C1 segment of cervical spinal cord (tissue), 14 donors: ENCODE measurements at places on chromosomes 2 and 18.

DNA sequence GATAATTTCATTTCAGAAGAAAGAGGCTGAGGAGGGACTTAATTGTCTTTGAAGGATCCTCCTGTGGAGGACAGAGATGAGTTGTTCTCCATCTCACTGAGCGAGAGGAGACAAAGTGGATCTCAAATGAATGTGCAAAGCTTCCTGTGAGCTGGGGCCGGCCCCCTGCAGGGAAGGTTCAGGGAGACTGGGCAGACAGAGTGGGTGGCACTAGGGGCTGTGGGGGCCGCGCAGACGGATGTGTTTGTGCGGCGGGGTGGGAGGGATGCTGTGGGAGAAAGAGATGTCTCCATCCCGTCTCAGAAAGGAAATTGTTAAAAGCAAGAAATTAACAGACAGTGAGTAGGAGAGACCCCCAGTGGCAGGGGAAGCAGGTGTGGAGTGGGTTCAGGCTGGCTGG, 29.1 kb downstream of the KLHL29 start:
- no peak for DNase-seq

DNA sequence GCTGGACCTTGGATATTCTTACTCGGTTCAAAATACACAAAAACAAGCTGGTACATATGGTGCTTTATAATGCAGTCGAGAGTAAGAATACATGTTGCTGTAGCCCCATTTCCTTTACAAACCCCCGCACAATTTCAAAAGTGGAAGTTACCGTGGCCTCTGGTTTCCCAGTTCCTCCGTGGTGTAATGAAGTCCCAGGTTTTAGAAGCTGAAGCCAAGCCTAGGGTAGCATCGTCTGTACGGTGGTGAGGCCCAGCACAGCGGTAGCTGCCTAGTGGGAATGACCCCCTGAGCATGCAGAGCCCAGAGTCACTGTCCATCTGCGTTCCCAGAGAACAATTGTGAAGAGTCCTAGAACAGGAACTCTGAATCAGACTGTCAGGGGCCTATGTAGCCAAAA, 171.8 kb downstream of the ASXL3 start:
- no peak for DNase-seq

DNA sequence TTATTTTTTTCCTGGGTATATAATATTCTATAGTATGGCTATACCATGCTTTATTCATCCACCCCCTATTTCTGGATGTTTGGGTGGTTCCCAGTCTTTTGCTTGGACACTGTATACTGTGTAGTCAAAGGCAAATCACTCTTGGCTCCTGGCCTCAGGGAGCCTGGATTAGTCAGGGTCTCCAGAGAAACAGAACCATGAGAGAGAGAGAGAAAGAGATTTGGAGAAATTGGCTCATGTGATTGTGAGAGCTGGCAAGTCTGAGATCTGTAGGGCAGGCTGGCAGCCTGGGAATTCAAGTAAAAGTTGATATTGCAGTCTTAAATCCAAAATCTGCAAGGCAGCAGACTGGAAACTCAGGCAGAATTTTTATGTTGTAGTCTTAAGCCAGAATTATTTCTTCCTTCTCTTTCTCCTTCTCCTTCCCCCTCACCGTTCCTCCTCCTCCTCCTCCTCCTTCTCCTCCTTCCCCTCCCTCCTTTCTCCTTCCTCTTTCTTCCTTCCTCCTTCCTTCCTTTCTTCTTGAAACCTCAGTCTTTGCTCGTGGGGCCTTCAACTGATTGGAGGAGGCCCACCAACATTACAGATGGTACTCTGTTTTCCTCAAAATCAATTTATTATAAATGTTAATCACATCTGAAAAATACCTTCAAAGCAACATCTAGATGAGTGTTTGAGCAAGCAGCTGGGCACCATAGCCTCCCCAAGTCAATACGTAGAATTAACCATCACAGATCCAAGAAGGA, 33.0 kb downstream of the CTIF start:
- no peak for DNase-seq

DNA sequence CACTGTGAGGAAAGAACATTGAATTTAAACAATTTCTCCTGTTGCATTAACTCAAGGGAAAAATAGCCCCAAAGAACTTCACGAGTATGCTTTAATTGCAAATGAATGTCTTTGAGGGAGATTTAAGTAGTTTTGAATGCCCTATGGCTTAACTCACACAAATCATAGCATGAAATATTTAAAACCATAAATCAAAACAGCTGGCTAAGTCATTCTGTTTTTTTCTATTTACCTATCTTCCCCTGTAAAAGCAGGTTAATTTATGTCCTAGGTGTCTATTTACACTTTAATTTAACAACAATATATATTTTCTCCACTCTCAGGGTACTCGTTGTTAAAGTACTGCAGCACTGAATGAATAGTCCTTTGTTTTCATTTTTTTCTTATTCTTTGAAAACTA, 118.8 kb upstream of the PIEZO2 start:
- DNase-seq: no peak

- DNase-seq: no peak
Observed at GRCh38 chr18:36089001-36089400, 21.6 kb upstream of the RPRD1A start.

DNA sequence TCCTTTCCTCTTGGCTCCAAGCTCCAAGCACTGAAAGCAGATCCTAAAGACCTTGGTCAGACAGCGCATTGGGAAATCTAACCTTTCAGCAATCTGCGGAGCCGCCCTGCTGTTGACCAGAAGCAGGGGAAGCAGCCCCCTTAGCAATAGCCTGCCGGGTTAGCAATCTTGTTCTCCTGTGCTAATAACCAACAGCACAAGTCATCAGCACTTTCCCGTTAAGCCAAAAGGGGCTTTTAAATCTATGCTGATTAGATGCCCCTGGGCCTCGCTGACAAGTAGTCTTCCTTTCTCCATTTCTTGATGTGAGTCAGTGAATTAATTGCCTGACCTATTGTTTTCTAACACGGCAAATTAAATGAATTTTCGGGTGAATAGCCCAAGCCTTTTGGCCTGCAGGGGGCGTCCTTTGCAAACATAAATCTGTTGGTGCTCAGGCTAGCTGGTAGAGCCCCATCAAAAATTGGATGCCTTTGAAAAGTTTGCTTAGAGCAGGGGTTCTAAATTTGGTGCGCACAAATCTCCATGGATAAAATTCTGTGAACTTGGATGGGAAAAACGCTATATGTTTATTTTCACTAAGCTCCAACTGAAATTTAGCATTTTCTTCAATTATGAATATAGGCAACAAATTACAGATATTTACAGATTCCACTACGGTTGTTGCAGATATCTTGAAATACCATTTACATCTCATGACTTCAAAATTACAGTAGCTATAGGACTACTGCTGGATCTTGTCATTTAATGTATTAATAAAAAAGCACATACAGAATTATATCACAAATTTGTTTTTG, 24.6 kb downstream of the MAIP1 start:
- DNase-seq: peak; percentile 26

- no peak for DNase-seq
Observed at GRCh38 chr18:79252904-79253633, 142.7 kb upstream of the NFATC1 start.

DNA sequence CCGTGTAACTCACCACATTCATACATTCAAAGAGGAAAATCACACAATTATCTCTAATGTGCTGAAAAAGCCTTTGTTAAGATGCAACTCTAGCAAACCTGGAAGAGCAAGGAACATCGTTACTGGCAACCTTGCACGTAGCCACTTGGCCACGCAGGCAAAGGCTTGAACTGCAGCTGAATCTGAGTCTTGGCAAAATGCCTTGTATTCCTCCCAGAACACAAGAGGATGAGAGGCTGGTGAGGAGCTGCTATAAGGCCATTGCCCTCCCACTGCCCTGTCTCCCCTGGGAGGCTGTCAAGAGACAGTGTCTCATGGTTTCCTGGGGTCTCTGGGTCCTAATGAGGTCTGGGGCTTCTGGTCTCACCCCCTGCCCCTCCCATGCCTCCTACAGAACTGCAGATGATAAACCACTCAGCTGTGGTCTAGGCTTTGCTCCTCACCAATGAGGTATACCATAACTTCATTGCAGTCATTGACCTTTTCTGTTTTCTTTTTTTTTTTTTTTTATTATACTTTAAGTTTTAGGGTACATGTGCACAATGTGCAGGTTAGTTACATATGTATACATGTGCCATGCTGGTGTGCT, 141.4 kb downstream of the SPP2 start:
- DNase-seq: no peak

DNA sequence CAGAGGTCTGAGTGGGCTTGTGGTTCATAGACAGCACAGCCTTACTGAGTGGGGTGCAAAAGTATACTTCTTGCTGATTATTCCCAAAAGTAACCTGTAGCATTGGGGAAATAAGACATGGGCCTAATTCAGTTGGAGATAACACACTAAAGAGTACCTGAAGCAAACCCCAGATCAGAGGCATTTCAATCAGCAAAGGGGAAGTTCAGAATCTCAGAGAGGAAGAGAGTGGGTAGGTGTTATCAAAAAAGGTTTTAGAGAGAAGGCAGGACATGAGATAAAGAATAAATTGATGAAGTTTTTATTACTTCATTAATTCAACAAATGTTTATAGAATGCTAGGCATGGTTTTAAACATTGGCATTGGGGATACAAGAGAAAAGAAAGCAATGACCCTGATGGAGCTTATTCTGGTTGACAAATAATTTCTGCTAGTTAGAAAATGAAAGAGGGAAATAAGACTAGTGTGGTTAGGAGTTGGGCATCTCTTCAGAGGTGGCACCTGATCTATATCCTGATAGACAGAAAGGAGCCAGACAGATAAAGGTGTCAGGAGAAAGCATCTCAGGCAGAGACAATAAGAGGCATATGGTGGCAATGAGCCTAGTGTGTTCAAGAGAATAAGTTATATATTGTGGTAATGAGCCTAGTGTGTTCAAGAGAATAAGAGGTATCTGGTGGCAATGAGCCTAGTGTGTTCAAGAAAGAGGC, 153.8 kb upstream of the SETBP1 start:
- DNase-seq: no peak

DNA sequence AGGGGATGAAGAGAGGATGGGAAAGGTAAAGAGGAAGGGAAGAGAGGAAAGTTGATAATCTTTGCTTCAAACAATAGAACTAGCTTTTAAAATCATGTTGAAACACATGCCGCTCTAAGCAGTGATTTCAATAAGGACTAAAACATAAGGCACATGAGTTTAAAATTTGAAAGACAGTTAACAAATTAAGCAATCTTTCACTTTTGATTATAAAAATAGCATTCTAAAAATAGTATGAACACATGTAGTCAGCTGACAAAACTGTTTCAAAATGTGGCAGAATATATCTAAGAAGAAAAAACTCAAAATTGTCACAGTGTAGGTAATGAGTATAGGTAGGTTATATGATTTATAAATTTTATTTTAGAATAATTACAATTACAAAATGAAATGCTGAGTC, 25.3 kb downstream of the PSME4 start:
- no peak for DNase-seq

- DNase-seq: no peak
Observed at GRCh38 chr2:33620-34019, 12.7 kb downstream of the FAM110C start.

- DNase-seq: no peak
Observed at GRCh38 chr18:57125627-57126026, 21.3 kb upstream of the BOD1L2 start.

DNA sequence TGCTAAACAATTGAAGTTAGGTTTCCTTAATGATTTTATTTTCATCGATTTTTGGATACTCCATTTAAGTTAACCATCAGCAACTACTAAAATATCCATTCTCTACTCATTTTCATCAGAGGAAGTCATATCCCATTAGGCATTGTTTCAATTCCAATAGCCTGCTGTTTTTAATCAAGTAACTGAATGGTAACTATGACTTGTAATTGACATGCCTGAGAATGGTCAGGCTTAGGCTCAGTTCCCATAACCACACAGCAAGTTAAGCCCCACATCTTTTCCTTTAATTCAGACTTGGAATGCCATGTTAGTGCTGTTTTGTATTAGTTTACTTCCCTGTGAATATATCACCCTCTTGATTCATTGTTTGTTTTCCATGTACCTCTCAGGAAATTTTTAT, 398.8 kb downstream of the ARHGAP15 start:
- no peak for DNase-seq

GRCh38 chr2:134739879-134740301, 21.1 kb upstream of the TMEM163 start:
- no peak for DNase-seq

GRCh38 chr2:185484602-185485001, 254.0 kb upstream of the FSIP2 start:
- DNase-seq: no peak

DNA sequence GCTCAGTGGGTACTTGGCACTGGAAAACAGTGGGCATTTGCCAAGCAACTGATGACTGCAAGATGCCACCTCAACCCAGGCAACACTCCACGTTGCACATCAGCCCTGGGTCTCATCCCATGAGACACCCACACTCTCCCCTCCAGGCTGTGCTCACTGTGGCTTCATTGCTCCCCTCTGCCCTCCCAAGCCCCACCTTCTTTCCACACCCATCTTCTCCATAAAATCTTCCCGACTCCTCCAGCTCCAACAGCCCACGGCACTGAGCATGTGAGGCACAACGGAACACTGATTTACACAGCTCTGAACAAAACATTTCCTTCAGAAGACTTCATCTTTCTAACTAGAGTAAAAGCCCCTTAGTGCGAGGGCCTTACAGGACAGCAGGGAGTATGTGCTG, 117.8 kb upstream of the ACAA2 start:
- no peak for DNase-seq

- no peak for DNase-seq
Observed at GRCh38 chr18:57444301-57444759, 9.2 kb downstream of the ONECUT2 start.

DNA sequence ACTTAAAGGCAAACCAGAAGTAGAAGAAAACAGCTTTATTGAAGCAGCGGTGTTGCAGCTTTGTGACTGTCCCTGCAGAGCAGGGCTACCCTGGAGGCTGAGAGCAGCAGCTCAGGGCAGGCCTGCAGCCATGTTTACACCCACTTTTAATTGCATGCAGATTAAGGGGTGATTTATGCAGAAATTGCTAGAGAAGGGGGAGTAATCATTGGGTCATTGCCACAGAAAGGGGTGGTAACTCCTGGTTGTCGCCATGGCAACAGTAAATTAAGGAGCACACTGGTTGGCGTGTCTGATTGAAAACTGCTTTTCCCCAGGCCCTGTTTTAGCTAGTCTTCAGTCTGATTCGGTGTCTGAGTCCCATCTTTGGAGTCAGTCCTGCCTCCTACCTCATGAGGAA, 195.4 kb upstream of the HDAC4 start:
- DNase-seq: no peak

DNA sequence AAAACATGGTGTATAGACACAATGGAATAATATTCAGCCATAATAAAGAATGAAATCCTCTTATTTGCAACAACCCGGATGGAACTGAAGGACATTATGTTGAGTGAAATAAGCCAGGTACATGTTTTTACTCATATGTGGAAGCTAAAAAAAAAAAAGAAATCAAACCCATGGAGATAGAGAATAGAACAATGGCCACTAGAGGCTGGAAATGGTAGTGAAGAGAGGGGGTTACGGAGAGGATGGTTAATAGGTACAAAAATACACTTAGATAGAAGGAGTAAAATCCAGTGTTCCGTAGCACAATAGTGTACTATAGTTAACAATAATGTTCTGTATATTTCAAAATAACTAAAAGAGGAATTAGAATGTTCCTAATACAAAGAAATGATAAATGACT, 12.8 kb upstream of the KIAA2012 start:
- DNase-seq: no peak
